ENCODE measurements at places on chromosomes 3 and 15.

DNA sequence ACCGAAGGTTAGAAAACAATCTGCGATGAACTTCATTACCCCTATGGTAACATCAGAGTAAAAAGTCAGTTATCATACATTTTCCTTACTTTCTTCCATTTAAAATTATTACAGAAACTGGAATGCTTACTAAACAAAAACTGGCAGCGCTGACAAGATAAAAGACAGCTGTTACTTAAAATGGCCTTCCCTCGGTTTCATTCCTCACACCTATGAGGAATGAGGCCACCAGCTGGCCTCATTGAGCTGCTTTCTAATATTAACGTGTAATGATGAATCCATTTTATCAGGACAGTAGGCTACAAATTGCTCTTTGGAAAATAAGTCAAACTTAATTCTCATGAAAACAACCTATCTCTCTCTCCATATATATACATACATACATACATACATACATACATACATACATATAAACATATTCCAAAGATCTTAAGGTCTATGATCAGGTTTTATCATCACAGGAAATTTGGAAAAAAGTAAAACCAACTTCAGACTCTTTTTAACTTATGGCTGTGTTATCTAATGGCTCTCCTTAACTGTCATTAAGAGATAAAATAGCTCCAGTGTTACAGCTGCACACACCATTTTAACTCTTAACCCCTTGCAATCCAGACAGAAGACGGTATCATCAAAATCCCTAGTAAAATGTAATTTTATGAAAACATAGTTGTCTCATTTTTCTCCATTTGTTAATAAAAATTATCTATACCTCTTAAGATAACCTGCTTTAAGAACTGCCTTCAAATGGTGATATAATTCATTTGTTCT lies 5.2 kb downstream of the CCNL1 start:
- DNase-seq = no peak

GRCh38 chr3:170429050-170429449 lies 10.4 kb downstream of the CLDN11 start:
- no peak for DNase-seq

GRCh38 chr15:58306591-58307312 lies 125.0 kb upstream of the LIPC start:
- DNase-seq = no peak

DNA sequence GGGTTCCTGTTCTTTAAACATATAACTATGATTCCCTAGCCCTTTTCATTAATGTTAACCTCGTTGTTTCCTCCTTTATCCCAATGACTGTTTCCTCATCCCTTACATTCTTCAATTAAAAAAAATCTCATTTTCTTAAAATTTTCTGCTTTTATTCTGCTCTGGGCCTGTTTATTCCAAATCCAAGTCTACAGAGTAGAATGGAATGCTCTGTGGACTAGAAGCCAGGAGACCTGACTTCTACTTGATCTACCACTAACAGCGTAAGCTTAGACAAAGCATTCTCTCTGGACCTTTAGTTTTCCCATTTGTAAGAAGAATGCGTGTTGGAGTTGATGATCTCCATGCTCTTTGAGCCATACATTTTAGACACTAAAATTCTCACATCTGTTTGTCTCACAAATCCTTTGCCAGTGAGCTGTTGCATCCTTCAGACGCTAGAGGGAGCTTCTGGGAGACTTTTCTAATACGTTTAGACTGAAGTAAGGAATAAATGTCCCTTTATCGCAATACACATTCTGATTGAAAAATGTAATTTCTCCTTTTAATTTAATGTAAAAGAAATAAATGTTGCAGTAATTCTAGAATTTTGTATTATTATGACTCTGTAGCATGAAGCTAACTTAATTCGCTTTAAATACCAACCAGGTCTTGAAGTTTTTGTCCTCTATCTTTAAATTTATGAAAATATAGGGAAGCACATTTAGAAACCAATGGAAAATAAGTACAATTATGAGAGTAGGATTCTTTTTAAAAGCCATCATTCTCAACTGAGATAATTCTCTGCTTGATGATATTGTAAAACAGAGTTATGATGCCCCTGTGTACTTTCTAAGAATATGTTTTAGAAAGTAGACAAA lies 21.7 kb upstream of the GMNC start:
- peak; percentile 56 for DNase-seq

DNA sequence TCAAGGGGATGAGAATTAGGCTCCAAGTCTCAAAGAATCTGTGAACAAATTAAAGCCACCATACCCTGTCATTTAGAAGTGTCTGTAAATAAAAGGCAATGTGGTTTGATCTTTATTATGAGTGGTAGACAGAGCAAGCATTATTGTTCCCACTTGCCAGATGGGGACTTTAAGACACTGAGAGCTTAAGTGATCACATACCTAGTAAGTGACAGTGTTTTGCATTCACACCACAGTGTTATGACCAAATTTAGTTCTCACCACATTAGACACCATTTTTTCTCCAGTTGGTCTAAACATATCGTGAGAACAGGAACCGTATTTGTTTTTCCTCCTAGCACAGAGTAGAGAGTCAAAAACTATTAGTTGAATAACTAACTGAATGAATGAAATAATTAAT lies 13.2 kb upstream of the ZBED2 start:
- no peak for DNase-seq

DNA sequence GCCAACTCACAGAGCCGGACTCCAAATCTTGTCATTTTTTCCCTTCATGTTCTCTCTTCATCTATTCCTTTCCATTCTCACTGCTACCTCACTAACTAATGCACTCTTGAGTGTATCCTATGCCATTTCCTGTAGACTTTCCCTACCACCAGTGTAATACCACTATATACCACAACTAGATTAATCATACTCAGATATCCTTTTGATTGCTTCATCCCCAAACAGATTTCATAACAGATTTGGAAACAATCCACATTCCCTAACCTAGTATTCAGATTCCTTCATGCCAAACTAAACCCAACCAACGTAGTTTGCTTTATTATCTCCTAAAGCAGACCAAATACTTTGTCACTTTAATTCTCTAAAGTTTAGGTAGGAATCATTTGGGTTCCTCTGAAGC lies 2.6 kb upstream of the PLOD2 start:
- no peak for DNase-seq

GRCh38 chr3:12553921-12554391 lies 2.9 kb upstream of the MKRN2 start:
- DNase-seq = peak; percentile 31

DNA sequence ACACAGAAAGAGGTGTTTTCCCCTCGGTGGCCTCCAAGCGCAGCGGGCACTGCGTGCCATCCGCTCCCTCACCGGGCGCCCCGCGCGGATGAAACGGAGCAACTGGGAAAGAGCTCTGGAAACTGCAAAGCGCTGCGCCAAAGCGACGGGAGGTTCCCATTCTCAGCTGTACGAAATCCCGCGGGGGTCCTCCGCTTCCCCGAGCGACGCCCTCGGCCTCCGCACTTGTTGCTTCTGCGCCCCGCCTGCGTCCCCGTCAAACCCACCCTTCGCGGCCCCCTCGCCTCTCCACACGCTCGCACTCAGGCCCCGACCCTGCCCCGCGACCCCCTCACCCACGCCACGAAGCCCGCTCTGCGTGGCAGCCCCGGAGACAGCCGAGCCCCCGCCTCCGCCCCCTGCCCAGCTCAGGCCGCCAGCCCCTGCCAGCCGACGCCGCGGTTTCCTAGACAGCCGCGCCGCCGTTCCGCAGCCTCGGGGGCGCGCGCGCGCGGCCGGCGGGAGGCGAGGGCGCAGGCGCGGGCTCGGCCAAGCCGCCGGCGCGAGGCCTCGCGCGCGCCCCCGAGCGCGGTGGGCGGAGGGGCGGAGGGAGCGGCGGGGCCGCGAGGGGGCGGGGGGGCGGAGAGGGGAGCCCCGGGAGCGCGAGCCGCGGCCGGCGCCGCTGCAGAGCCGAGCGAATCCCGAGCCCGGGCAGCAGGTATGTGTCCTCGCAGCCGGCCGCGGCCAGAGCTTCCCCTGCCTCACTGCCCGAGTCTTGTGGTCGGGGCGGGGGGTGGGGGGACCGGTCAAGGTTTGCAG lies at the start of gene TMEM266:
Gene TMEM266 (plus strand): TSS at position 666 of the 798 bp plus-strand sequence. CDS start 74,279 bp downstream, outside the sequence.
- peak; percentile 16 for DNase-seq

DNA sequence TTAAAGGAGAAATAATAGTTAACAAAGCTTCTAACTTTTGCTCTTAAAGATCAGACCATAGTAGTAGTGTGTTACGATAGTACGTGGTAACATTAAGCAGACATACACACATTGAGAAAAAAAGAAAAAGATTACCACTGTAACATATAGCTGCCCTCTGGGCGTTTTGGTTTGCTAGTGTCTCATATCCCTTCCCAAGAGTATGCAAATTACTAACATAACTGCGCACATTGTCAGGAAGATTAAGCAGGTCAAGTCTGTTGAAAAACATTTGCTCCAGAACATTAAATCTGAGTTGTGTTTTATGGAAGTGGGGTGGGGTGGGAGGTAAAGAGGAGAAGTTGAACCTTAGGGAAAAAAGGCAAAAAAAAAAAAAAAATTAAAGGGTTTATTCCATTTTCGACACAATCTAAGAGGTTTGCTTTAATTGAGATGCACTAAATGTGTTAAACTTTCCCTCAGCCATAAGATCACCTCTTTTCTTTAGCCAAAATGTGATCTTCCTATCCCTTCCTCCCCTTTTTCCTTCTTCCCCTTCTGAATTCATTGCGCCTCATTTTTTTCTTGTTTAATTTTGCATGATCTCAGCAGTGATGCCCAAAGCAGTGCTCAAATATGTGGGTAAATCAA lies 1.5 kb upstream of the LRIG1 start:
- no peak for DNase-seq

DNA sequence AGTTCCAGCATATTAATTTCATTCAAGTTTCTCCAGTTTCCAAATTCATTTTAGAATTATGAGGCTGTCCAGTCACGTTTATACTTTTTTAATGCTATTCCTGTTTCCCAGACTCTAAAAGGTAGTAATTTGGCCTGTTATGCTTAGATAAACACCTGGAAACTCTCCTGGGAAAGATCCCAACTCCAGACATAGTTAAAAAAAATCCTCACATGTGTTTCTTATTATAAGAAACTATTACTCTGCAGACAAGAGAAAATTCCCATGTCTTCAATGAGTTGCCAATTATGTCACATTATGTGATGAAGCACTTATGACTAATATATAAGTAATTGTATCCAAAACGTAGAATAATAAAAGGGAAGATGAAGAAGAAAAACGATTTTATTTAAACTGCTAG lies 137.1 kb upstream of the TMC3 start:
- no peak for DNase-seq

GRCh38 chr3:23945663-23945912 lies 502 bp downstream of the NR1D2 start:
- no peak for DNase-seq

DNA sequence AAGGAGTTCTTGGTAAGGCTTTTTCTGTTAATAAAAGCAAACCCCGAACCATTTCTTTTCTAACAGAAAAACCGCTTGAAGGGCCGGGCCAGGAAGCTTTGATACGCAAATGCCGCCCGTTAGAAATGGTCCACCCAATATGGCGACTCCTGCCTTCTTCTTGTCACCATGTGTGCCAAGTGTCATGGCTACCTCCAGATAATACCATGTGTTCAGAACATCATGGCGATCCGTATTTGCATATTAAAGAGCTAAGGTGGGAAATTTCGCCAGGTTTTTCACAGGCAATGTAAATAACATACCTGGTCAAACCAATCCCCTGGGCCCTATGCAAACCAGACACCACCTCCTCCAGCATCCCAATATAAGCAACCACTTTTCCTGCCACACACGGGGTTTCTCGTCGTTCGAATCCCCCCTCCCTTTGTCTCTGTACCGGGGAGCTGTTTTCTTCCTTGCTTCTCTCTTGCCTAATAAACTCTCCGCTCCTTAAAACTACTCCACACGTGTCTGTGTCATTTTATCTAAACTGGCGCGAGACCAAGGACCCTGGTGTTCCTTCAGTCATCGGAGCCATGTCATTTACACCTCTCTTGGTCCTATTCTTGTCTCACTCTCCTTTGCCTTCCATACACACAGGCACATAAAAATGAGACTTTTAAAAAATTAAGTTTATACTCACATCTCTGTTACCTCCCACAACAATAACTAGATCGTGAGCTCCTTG lies 34.5 kb downstream of the NCEH1 start:
- no peak for DNase-seq

DNA sequence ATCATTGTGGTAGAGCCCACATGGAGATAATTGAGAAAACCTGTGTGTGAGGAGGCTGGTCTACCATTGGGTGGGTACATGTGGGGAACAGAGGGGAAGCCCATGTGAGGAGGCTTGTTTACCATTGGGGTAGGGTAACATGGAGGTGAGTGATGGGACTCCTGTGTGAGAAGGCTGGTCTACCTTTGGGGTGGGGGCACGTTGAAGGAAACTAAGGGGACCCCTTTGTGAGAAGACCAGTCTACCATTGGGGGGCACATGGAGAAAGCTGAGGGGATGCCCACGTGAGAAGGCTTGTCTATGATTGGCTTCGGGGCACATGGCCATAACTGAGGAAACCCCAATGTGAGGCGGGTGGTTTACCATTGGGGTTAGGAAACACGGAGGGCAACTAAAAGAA lies 158.5 kb downstream of the FBLN2 start:
- no peak for DNase-seq

- DNase-seq = no peak
These were observed 26.1 kb upstream of the GFM1 start for GRCh38 chr3:158617982-158618875.

GRCh38 chr3:40432793-40433192 lies 24.3 kb upstream of the RPL14 start:
- DNase-seq = no peak

DNA sequence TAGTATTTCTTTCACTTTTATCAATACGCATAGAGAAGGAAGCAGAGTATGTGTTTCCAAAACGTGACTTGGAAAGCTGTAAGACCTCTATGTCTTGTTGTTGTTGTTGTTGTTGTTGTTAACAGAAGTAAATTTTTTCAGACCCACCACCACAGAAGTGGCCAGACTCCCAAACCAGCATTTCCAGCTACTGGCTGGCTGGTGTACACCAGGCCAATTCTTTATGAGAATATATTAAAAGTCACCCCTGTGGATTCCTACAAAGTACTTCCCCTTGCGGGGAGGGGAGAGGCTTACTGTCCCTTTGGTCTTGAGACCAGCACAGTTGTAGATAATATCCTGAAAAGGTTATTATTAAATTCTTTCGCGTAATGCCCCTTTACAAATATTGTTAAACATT lies 1.6 kb upstream of the FOXP1 start:
- DNase-seq = peak; percentile 57

- DNase-seq = peak; percentile 78
These were observed 48.0 kb upstream of the TSPAN3 start for GRCh38 chr15:77118882-77119321.

- no peak for DNase-seq
These were observed 106.1 kb downstream of the THSD4 start for GRCh38 chr15:71221417-71221816.

GRCh38 chr15:28106294-28107110 lies 7.4 kb upstream of the OCA2 start:
- DNase-seq = no peak

- DNase-seq = no peak
These were observed 66.9 kb upstream of the RPL32 start for GRCh38 chr3:12908136-12908730.

- no peak for DNase-seq
These were observed 207.0 kb downstream of the MYRIP start for GRCh38 chr3:40016391-40016790.

DNA sequence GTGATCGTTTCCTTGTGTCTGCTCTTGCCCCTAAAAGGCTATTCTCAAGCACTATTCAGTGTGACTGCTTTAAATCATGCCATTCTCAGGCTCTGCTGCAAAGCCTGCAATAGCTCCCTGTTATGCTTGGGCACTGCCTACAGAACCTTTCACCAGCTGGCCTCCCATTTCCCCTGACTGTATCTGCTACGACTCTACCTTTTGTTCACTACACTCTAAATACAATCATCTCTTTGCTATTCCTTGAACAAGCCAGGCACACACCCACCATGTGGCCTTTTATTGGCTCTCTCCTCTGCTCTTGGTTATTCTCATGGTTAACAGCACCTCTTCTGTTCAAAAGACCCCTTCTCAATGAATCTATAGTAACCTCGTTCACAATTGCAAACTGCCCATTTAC lies 29.6 kb upstream of the FNDC3B start:
- DNase-seq = no peak
